ENCODE measurements at places on chromosomes 1 and 21.

- DNase-seq: no peak
Observed at GRCh38 chr1:23745515-23745914, 2.2 kb downstream of the ELOA start.

- no peak for DNase-seq
Observed at GRCh38 chr1:217089361-217090014, 366.3 kb upstream of the ESRRG start.

DNA sequence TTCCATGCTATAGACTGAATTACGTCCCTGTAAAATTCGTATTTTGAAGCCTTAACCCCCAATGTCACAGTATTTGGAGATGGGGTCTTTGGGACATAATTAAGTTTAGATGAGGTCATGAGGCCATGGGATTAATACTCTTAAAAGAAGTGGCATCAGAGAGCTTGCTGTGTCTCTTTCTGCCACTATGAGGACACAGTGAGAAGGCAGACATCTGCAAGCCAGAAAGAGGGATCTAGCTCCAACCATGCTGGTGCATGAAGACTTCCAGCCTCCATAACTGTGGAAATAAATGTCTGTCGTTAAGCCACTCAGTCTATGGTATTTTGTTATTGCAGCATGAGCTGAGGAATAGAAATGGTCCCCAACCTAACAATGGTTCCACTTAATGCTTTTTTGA, 99.0 kb downstream of the LTN1 start:
- no peak for DNase-seq

GRCh38 chr1:164660775-164661174, 101.8 kb downstream of the PBX1 start:
- no peak for DNase-seq

DNA sequence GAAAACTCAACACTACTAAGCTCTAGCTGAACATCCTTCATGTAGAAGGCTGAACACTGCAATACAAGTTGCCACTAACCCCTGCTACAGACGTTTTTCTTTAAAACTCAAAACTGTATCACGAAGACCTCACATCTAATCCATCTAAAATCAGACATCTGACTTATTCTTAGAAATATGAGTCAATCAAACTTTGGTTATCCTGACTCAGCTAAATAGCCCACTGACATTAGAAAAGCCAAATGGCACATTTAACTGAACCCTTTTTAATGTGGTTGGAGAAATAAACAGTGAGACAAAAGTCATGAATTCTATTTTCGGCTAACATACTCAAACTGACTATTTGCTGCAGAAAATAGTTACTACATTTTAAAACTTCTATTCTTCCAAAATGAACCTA, 35.6 kb downstream of the WLS start:
- DNase-seq: no peak

GRCh38 chr21:43917515-43918384, 52.7 kb downstream of the AGPAT3 start:
- DNase-seq: peak; percentile 26

DNA sequence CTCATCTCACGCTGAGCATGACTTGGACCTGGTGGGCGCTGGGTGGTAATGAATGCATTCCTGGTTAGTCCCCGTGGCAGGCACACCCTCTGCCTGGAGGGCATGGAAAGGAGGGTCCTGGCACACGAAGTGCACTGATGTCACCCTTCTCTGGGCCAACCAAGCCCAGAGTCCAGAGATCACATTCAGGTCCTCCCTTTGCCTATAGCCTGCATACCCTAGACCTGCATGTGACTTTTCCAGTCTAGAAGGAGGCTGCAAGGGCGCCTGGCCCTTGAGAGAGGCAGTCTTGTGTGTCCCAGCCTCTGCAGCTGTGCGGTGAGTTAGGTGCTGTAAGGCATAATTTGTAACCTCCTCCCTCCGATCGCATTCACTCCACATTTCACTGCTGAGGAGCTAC, 22.1 kb downstream of the PADI2 start:
- DNase-seq: no peak

GRCh38 chr1:206925106-206925736, 3.5 kb upstream of the FCMR start:
- peak; percentile 79 for DNase-seq

DNA sequence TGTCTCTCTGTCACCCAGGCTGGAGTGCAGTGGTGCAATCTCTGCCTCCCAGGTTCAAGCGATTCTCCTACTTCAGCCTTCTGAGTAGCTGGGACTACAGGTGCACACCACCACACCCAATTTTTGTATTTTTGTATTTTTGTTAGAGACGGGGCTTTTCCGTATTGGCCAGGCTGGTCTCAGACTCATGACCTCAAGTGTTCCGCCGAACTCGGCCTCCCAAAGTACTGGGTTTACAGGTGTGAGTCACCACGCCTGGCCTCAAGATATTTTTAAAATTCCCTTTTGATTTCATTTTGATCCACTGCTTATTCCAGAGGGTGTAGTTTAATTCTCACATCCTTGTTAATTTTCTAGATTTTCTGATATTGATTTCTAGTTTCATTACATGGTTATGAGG, 3.8 kb downstream of the IFI44L start:
- no peak for DNase-seq

DNA sequence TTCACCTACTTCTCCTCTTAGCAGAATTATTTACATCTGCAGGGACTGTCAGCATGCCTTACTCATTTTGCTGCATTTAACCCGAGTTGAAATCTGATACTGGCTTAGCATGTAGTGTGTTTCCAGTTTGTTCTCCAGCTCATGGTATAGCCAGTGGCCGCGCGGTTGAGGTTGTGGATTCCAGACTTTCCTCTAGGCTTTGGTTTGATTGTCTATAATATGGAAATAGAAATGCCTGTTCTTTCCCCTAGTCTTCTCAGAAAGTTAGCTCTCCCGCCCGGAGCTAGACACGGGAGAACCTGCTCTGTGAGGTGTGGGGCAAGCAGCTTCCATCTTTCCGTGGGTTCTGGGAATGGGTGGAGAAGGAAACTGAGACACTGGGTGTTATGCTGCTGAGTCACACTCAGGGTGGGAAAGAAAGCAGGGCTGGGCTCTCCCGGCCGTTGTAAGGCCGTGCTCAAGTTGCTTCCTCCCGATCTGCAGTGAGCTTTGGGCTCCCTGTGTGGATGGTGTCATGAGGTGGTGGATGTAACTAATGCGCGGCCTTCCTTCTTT, 206.8 kb upstream of the TMEM51 start:
- DNase-seq: no peak

DNA sequence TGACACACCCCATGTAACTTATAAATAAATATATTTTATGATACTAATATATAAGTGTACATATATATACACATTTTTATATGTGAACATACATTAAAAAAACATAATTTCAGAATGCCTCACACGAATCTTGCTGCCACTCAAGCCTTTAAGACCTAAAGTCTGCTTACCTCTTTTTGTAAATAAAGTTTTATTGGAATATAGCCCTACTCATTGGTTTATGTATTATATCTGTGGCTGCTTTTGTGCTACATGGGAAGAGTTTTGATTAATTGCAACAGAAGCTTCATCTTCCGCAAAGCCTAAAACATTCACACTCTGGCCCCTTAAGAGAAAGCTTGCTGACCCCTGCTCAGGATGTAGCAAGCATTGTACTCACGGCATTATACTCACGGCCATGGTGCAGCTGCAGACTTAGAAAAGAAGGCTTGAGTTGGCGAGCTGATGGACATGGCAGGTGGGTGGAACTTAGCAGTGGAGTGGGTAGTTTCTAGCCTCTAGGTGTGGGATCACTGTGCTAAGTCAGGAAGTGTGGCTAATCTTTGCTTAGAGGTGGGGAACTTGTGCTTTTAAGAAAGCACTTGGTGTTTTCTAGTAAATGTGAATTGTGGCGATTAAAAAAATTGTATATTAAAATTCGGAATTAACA, 80.8 kb downstream of the DYRK1A start:
- DNase-seq: no peak

- DNase-seq: no peak
Observed at GRCh38 chr1:4529446-4530165, 124.8 kb upstream of the AJAP1 start.

DNA sequence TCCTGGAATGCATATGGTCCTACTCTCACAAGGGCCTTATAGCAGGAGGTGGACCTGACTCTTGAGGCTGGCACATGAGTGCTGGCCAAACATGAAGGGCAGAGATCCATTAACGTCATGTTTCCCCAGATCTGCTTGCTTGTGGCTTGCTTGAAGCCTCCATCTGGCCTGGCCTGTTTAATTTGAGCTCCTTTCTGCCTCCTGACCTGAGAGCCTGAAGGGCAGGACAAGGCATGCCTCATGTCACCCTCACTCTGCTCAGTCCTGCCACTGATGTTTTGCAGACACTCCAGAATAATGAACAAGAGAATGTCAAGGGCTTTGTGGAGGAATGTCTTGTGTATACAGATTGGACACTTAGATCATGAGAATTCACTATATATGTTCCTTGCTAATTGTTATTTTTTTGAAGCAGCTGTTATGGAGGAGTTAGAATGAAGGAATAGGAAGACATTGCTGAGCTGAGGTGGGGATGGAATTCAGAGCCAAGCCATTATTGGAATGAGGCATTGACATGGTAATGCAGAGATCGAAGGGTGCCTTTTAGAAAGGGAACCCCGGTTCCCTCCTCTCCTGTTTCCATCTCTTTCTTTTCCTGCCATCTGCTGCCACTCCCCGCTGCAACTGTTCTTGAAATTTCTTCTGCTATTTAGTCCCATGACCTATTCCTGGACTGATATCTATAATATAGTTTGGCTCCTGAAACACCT, 457.0 kb upstream of the PROX1 start:
- DNase-seq: no peak

DNA sequence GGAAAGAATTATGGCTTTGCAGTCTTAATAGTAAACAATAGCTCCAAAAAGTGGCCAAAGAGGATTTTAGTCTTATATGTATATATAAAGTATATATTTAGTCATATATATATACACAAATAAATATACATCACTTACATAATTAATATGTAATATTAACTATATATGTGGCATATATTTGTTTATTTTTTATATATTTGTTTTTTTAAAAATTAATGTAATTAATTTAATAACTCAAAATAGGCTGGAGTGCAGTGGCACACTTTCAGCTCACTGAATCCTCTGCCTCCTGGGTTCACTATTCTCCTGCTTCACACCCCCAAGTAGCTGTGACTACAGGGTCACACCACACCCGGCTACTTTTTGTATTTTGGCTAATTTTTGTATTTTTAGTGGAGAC, 532.6 kb downstream of the KCNT2 start:
- no peak for DNase-seq

- DNase-seq: no peak
Observed at GRCh38 chr1:156177919-156178654, 15.8 kb upstream of the SLC25A44 start.

GRCh38 chr1:191343816-191344215, 814.4 kb upstream of the RGS18 start:
- no peak for DNase-seq

DNA sequence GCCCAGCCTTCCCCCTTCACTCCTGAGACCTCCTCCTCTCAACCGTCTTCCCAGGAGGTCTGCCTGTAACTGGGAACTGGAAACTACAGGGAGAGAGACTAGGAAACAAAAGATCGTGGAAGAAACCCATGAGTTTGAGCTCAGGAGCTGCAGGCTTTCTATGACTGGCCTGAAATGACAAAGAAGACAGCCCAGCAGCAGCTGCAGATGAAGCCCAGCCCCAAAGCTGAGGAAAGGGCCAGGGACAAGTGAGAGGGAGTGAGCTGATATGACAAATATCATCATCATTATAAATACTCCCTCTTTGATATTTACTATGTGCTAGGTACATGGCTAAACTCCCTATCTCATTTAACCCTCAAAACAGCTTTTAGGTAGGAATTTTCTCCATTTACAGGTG, 142.6 kb upstream of the CTTNBP2NL start:
- no peak for DNase-seq

GRCh38 chr1:185864331-185864730, 130.1 kb downstream of the HMCN1 start:
- DNase-seq: no peak

DNA sequence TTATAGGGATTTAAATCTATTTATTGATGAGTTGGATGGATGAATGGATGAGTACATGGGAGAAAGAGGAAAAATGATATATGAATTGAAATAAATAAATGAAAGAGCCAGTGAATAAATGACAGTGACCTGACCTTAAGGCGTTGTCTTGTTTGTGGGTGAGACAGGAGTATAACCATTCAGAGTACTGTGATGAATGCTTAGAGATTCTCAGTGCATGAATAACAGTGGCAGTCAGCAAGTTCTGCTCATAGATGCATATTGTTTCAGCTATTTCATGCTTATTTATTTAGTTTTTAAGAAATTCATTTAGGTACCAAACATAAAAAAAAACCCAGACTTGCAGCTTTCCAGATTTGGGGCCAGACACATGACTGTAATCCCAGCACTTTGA, 116.4 kb downstream of the FGGY start:
- no peak for DNase-seq

- DNase-seq: peak; percentile 47
Observed at GRCh38 chr1:180981596-180982387, 40.9 kb downstream of the STX6 start.

- no peak for DNase-seq
Observed at GRCh38 chr1:19385869-19386591, 73.9 kb downstream of the SLC66A1 start.

DNA sequence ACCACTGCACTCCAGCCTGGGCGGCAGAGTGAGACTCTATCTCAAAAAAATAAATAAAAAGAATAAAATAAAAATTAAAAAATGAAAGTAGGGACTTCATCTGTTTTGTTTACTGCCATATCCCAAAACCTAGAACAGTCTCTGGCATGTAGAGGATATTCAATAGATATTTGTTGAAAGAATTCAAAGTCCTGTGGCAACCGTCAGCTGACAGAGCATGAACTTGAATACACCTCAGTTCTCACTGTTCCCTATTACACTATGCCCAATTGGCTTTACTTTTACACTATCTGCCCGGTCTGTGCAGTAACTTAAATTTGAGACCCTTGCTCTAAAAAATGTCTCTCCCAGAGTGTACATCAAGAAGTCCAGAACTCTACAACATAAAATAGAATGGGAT, 46.2 kb downstream of the PRDX6 start:
- DNase-seq: no peak

DNA sequence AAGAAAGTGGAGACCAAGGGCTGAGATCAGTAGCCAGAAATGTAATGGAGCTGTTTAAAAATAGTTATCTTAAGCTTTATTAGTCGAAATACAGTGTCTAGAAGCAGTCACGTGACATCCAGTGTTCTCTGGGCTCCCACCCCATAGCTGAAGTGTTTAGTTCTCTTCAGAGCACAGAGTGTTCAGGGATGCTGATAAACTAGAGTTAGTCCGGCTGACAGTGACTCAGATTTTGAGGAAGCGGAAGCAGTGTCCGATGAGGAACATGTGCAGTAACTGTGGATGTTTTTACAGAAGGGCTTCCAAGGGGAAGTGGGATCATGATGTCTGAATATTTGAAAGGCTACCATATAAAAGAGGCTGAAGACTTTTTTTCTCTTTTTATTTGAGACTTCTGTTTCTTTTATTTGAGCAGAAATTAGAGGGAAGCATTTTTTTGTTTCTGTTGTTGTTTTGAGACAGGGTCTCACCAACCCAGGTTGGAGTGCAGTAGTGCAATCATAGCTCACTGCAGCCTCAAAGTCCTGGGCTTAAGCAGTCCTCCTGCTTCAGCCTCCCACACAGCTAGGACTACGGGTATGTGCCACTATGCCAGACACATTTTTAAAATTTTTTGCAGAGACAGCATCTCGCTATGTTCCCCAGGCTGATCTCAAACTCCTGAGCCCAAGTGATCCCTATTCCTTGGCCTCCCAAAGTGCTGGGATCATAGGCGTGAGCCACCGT, 124.2 kb downstream of the GALNT2 start:
- no peak for DNase-seq
